Skeletal muscle cell (primary cell): ENCODE measurements at places on chromosomes 16 and 17.

- DNase-seq = no peak
Observed at GRCh38 chr16:67967958-67968399, 458 bp downstream of the SLC12A4 start.

- no peak for DNase-seq
Observed at GRCh38 chr16:66979011-66979717, 9.2 kb upstream of the CES4A start.

DNA sequence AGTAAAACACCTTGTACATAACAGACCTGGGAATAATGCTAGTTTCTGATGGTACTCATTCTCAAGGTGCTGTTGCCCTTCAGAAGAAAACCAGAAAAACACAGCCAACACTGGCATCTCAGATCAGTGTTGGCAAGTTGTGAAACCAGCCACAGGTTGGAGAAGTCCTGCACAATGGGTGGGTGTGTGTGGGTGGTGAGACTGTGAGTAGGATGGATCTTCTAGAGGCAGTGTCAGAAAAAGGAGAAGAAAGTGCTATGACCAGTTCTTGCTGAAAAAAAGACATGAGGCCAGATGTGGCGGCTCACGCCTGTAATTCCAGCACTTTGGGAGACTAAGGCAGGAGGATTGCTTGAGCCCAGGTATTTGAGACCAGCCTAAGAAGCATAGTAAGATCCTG lies 35.2 kb upstream of the SMIM36 start:
- DNase-seq = no peak

DNA sequence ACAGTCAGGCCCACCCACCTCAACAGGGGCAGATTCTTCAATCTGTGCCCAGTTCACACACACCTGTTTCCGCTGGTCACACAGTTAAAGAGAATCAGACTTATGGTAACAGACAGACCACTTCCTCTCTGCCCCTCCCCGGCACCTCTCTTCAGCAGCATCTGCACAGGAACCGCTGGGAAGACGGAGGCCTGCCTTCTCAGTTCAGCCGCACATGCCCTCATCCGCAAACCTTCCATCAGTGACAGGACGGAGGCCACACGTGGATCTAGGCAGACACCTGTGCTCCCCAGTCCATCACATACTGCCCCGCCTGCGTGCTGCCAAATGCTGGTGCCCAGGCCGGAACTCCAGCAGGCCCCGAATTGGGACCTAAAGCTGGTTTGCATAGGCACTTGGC lies 10.3 kb downstream of the PHB1 start:
- DNase-seq = no peak

- no peak for DNase-seq
Observed at GRCh38 chr17:17206913-17207335, 791 bp upstream of the PLD6 start.

- DNase-seq = peak; percentile 47
Observed at GRCh38 chr17:39699818-39700147, at the start of gene ERBB2. Gene ERBB2 (plus strand): TSS chr17:39700064. CDS start chr17:39700239, 175 bp downstream.

- DNase-seq = no peak
Observed at GRCh38 chr17:31424944-31425281, 33.4 kb downstream of the RAB11FIP4 start.

DNA sequence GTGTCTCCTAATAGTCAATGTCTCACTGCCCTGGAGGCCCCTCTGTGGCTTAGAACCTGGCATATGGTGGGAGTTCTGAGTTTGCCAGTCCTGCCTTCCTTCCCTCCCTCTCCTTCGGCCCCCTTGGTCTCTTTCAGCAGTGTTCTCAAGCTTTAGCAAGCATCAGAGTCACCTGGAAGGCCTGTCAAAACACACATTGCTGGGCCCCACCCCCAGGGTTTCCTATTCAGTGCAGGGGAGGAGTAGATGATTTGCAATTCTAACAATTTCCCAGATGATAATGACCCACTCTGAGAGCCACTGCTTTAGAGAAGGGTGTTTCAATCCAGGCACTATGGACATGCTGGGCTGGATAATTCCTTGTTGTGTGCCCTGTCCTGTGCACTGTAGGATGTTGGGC lies 26.4 kb upstream of the TMEM220 start:
- DNase-seq = no peak

- no peak for DNase-seq
Observed at GRCh38 chr17:74680213-74680612, 32.5 kb downstream of the CD300LF start.

DNA sequence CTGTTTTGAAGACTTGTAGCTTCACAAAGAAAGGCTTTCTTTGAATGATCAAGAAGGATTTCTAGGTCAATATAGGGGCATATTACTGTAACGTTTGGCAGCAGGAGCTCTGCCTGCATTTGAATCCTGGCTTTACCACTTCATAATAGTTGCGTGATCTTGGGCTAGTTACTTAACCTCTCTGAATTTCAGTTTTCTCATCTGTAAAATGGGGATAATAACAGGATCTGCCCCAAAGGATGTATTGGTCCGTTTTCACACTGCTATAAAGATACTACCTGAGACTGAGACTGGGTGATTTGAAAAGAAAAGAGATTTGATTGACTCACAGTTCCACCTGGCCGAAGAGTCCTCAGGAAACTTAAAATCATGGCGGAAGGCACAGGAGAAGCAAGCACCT lies 12.5 kb downstream of the BMERB1 start:
- no peak for DNase-seq

- no peak for DNase-seq
Observed at GRCh38 chr17:49576088-49576916, 631 bp downstream of the NXPH3 start.

DNA sequence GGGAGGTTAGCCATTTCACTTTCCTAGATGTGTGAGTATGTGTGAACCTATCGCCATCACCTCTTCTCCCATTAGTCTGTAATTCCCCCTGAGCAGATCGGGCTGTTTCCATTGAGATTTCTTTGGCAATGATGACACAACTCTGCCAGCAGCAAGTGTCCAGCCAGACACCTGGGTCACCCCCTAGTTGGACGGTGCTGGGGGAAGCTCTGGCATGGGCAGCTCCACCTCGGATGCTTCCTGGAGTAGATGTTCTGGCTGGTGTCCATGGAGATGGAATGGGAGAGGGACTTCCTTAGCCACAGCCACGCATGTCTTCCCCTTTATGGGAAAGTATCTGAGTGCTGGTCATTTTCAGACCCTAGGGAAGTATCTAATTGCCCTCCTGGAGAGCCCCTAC lies 247.9 kb upstream of the RPL38 start:
- no peak for DNase-seq

GRCh38 chr17:33126086-33126485 lies 134.4 kb downstream of the SPACA3 start:
- no peak for DNase-seq

GRCh38 chr16:14369734-14370598 lies 260.1 kb downstream of the PARN start:
- DNase-seq = no peak
